Activated CD4-positive, alpha-beta memory T cell treated with anti-CD3 and anti-CD28 coated beads, Interleukin-2, amount 10 ng/mL, durations not matched to agents 7 days and 5 days (primary cell): ENCODE measurements at places on chromosomes 3 and 15.

DNA sequence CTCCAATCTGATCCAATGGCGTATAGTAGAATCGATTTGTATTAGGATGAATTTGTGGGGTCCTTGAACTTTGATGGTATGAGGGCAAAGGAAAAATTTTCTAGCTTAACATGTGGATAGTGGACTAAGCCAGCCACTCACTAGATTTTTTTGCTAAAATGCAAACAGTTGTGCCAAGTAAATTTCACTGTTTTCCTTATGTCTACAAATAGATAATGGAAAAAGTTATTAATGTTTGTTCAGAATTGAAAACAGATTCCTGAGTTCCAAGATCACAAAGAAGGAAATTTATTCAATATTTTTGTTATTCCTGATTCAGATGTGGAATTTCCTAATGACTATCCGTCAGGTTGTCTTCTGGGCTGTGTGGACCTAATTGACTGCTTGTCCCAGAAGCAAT, 35.2 kb upstream of the ZNF609 start:
- DNase-seq, result no peak

- DNase-seq, result no peak
Measured at GRCh38 chr15:65863106-65863505, 6.2 kb upstream of the RAB11A start.

DNA sequence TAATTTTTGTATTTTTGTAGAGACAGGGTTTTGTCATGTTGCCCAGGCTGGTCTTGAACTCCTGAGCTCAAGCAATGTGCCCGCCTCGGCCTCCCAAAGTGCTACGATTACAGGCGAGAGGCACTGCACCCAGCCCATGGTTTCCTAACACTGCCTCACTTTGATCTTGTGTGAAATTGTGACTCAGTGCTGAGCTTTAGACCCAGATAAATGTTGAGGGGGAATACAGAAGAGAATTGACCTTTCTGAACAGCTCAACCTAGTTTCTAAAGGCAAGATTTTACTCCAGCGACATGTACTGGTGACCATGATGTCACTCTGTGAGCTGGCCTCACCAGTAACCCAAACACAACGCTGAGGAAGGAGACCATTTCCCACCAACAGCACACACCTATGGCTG, 73.5 kb downstream of the ATP1B3 start:
- no peak for DNase-seq

DNA sequence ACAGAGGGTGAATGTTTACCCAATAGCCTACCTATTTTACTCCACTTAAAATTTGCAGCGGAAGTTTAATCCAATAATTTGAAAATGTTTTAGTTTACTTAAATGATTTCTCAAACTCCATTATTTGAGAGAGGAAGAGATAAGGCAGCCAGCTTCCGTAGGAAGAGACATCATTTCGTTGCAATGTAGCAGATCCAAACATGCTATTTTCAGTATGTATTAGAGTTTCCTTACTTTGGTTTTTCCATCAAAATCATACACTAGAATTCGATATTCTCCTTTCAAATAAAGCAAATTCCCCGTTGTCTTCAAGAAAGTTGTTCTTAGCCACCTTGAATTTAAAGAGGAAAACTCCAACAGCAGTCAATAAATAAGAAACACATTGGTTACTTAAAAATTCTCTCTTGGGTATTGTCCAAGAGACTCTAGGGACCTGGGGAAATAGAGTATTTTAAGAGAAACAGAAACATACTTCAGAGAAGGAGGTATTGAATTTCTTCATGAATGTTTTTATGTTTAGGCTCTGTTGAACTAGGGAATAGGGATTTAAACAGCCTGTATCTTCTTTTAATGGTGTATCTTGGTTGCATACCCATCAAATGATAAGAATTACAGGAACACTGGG, 324.5 kb upstream of the GBE1 start:
- no peak for DNase-seq

GRCh38 chr3:61669203-61669602, 107.8 kb downstream of the PTPRG start:
- DNase-seq, result no peak

- no peak for DNase-seq
Measured at GRCh38 chr3:111913163-111913763, 54.2 kb downstream of the PHLDB2 start.
